Neural progenitor cell (in vitro differentiated cells): ENCODE measurements at places on chromosomes 1 and 21. TPM values are rescaled to one million over a fixed set of nuclear protein-coding genes. Genes with fewer than 3 reads are reported as not detected.

DNA sequence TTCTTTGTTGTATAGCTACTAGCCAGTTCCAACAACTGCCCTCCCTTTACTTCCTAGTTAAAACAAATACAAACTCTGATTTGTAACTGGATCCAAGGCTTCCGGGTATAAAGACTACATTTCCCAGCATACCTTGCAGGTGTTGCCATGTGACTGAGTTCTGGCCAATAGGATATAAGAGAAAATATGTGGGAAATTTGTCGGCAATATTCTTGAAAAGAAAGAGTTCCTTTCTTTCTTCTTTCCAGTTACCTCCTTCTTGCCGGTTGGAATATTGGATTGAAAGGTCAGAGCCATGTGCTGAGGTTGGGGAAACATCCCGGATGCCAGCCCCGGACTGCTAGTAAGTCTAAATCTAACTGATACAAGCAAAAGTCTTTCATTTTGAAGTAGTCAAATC lies 23.0 kb upstream of the ZBTB40 start:
- no peak overlapping the region for H3K27ac ChIP-seq
- peak; percentile 55 for DNase-seq
- no peaks in the 10 kb centered on the region for H3K27me3 ChIP-seq

DNA sequence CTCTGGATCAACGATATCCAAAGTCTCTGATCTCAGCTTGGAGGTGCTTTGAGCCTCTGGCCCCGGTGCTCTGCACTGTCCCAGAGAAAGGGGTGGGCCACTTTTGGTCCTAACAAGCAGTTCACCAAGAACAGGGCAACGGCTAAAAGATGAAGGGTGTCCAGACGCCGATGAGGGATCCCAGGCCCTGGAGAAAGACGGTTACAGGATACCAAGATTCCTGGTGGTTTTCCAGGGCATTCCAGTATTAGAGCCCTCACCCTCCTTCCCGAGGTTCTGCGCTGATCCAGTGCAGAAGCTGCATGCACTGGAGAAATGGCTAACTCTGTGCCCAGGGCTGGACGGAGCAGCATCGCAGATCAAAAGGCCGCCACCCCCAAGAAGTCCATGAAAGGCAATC lies 149.9 kb upstream of the IRF2BP2 start:
- DNase-seq = no peak
- no peak overlapping the region for H3K27ac ChIP-seq
- H3K4me3 ChIP-seq = no peak overlapping the region
- no peaks in the 10 kb centered on the region for H3K36me3 ChIP-seq

DNA sequence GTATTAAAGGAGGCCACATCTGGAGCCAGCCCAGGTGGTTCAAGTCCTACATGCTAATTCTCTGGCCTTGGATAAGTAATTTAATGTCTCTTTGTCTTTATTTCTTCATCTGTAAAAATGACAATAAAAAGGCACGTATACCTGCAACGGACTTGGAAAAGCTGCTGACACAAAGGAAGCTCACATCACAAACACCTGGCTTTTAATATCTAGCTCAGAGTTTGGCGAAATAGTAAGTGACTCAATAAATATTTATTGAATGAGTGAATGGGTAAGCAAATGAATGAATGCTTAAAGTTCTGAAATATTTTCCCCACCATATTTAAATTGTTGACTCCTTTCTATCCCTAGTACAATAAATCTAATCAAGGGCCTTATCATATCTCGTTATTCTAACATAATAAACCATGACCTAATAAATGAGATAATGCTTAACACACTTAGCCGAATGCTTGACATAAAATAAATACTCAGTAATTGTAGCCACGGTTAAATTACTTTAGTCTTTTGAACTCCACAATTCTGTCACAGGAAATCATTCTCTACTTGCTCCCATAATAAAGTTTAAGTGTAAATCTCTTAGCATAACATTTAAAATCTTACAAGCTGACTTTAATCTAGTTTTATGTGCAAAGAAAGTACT lies 74.7 kb upstream of the PALMD start:
- no peak overlapping the region for H3K27ac ChIP-seq
- no peak overlapping the region for H3K4me3 ChIP-seq
- no peak for DNase-seq
- no peaks in the 10 kb centered on the region for H3K27me3 ChIP-seq
- H3K36me3 ChIP-seq = no peaks in the 10 kb centered on the region

GRCh38 chr1:82227306-82228095 lies 426.8 kb downstream of the ADGRL2 start:
- H3K36me3 ChIP-seq = no peaks in the 10 kb centered on the region
- DNase-seq = no peak
- H3K4me1 ChIP-seq = peaks cover 17% of the 10 kb centered on the region

- H3K36me3 ChIP-seq = no peaks in the 10 kb centered on the region
- H3K4me1 ChIP-seq = peaks cover 23% of the 10 kb centered on the region
- no peak within 1 kb of the TSS for H3K27ac ChIP-seq
- peaks cover 81% of the 10 kb centered on the region for H3K27me3 ChIP-seq
- H3K4me3 ChIP-seq = peak within 1 kb of the TSS; percentile 84
These were observed at the start of gene CSMD2 for GRCh38 chr1:34164771-34165391. Gene CSMD2, minus strand, starts transcription at chr1:34165230. Its CDS starts 133 bp downstream, at chr1:34165097.

DNA sequence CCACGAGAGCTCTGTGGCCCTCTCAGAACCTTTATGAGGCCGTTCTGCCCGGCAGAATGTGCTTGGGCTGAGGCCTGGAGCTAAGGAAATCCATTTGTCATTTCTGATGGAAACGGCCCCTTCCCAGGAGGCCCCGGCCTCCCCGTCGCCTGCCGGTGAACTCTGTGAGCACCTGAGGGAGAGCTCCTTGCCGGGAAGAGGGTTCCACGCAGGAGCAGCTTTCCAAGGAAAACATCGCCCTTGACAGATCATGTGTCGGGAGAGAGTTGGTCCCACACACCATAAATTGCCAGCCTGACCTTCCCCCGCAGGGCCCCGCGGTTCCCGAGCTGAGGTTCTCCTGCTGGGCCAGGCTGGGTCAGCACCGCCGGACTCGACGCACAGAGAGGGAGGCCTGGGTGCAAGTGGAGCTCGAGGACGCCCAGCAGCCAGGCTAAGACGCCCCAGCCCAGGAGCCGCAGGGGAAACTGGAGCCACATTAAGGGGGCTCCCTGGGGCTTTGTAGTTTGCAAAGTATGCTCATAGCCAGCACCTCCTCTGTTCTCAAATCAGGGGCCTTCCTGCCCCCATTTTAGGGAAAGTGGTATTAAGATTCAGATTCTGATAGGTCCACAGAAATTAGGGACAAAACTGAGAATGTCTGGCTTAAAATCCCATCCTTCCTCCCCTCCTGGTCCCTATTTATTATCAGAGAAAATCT lies 239.5 kb downstream of the FOXD2 start:
- H3K27me3 ChIP-seq = no peaks in the 10 kb centered on the region
- no peak for DNase-seq
- H3K27ac ChIP-seq = no peak overlapping the region
- peaks cover 5% of the 10 kb centered on the region for H3K4me1 ChIP-seq

Gene HHAT
- 10.3 and 15.4 TPM in 2 replicates for total RNA-seq

Gene GABRD
- total RNA-seq = 0.31 and 0.45 TPM in 2 replicates

DNA sequence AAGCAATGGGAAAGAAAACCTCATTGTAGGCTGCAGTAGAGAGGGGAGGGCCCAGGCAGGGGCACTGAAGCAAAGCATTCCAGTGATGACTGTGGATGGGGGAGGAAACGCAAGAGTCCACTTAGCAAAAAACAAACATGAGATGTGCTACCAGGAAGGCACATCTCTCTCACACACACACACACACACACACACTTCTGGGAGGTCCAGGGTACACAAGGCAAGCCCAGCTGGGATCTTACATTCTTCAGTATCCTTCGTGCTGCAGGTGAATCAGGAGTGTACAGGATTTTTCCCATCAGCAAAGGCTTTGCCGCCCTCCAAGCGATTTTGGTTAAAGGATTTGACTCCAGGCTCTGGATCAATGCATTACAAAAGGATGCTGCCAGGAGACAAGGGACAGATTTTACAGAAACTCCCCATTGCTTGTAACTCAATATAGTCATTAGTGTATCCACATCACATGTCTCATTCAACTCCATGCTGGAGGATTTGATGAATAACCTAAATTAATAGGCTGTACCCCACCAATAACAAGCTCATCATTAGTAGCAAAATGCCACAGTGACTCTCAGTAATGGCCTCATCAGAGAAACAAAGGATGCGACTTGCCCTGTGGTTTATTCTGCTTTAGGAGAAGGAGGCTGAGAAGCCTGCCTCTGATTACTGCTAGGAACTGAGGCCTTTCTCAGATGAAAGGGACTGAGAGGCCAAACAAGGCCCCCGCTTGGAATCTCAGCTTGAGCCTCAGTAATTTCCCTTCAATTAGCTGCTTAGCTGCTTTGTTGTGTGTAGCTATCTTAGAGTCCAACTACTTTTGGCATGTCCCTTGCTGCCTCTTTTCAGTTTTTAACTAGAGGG lies 41.6 kb downstream of the ABCA4 start:
- peak; percentile 88 for DNase-seq
- H3K4me1 ChIP-seq = peaks cover 54% of the 10 kb centered on the region
- peak overlapping the region; percentile 93 for H3K27ac ChIP-seq
- H3K27me3 ChIP-seq = peaks cover 33% of the 10 kb centered on the region

DNA sequence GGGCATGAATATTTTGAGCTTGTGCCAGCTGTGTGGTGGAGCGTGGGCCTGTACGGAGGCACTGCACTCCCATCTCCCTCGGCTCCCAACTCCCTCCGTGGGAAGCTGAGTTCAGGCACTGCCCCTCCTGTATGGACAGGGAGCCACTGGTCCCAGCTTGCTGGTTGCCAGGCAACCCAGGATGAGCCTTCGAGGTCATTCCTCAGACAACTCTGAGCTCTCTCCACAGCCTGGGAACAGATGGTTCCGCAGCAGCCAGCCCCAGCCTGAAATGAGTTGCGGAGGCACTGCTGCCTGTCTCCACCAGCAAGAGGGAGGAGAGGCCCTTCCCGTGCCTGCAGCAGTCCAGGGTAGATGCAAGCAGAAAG lies 58.4 kb upstream of the TENT5B start:
- DNase-seq = peak; percentile 80
- H3K4me1 ChIP-seq = peaks cover 9% of the 10 kb centered on the region
- no peaks in the 10 kb centered on the region for H3K36me3 ChIP-seq

DNA sequence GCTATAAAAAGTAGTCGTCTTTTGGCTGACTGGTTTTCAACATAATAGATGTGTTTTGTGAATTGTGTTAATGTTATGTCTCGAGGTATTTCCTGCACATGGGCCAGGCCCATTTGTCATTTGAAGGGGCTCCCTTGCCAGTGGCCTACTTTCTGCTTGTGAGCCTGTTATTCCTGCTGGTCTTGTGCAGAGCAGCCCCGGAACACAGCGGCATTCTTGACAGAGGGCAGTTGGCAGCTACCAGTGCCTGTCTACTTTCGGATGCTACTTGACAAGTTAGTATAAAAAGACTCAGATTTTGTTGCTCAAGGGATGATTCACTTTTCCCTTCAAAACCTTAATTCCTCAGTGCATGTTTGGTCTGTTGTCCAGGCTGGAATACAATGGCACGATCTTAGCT lies 28.5 kb downstream of the PGM1 start:
- no peaks in the 10 kb centered on the region for H3K27me3 ChIP-seq
- H3K27ac ChIP-seq = no peak overlapping the region
- H3K4me3 ChIP-seq = no peak overlapping the region

DNA sequence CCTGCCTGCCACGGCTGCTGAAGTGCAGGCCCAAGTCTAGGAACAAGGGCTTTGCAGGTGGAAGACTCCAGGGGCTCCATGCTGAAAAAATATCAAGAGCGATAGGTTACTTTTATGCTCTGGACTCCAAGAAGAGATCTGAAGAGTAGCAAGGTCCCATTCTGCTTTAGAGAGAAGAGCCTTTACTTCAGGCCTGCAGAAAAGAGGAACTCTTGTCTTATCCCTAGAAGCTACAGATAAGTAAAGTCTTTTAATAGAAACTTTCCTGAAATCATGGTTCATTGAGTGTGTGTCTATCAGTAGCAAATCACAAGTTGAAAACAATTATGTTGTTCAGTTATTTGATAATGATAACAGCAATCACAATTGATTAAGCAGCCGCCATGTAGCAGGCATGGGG lies 113.3 kb downstream of the TNR start:
- no peaks in the 10 kb centered on the region for H3K27me3 ChIP-seq
- H3K4me3 ChIP-seq = no peak overlapping the region
- no peak overlapping the region for H3K27ac ChIP-seq
- DNase-seq = no peak
- H3K4me1 ChIP-seq = no peaks in the 10 kb centered on the region
- no peaks in the 10 kb centered on the region for H3K36me3 ChIP-seq

- H3K27me3 ChIP-seq = no peaks in the 10 kb centered on the region
- no peak within 1 kb of the TSS for H3K4me3 ChIP-seq
- H3K36me3 ChIP-seq = no peaks in the 10 kb centered on the region
- no peak for DNase-seq
- no peaks in the 10 kb centered on the region for H3K4me1 ChIP-seq
- H3K27ac ChIP-seq = no peak within 1 kb of the TSS
These were observed at the start of gene FCER1A for GRCh38 chr1:159302095-159302494. Gene FCER1A, plus strand, starts transcription at chr1:159302336. Its CDS starts 29 bp downstream, at chr1:159302365.

Gene SNX7
- total RNA-seq = 33.9 and 46.7 TPM in 2 replicates

DNA sequence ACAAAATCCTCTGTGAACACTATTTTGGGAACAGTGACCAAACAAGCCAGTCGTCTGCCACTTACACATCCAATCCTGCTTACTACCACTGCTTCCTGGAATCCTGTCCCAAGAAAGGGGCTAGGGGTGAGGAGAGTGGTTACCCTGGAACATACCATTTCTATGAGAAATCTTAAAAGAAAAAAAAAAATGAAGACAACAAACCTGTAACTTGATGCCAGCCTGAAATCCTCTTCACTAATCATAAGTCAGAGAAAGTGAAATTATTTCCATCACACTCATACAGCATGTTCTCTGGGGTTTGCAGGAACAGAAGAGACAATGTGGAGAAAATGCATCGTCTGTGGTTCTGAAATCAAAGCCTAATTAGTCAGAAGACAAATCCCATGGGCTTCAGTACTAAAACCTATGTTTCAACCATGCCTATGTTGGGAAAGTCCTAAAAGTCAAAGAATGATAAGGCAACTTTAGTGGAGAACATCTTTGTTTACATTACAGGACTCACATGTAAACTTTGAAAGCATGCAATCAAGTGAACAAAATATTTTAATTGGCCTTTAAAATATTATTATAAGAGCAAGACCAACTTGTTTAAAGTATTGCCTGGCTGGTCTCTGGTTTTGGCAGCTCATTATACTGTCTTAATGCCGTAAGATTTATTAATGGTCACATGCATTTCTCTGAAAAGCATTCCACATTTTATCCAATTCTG lies 220.7 kb downstream of the LTN1 start:
- H3K4me1 ChIP-seq = no peaks in the 10 kb centered on the region
- no peak for DNase-seq
- no peaks in the 10 kb centered on the region for H3K27me3 ChIP-seq
- no peaks in the 10 kb centered on the region for H3K36me3 ChIP-seq
- no peak overlapping the region for H3K27ac ChIP-seq
- H3K4me3 ChIP-seq = no peak overlapping the region

DNA sequence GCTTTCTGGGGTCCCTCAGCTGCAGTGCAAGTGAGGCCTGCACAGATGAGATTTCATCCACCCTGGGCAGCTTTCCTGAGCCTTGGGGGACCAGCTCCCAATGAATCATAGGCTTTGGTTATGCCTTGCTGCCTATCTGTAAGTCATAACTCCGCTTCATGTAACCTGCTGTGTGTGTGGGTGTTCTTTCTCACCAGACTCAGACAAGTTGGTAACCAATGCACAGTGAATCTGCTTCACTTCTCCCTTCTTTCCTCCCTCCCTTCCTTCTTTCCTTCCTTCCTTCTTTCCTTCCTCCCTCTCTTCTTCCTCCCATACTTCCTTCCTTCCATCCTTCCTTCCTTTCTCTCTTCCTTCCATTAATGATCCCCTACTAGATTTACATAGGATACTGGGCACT lies 34.4 kb upstream of the PSMB2 start:
- no peak for DNase-seq
- peaks cover 4% of the 10 kb centered on the region for H3K4me1 ChIP-seq
- no peaks in the 10 kb centered on the region for H3K27me3 ChIP-seq
- H3K27ac ChIP-seq = no peak overlapping the region
